ENCODE measurements at places on chromosomes 16 and 17.

- DNase-seq = peak; percentile 90
Measured at GRCh38 chr17:44385287-44386181, 3.9 kb downstream of the ITGA2B start.

GRCh38 chr17:4691686-4692085 is 12.3 kb downstream of the PELP1 start:
- DNase-seq = peak; percentile 20

DNA sequence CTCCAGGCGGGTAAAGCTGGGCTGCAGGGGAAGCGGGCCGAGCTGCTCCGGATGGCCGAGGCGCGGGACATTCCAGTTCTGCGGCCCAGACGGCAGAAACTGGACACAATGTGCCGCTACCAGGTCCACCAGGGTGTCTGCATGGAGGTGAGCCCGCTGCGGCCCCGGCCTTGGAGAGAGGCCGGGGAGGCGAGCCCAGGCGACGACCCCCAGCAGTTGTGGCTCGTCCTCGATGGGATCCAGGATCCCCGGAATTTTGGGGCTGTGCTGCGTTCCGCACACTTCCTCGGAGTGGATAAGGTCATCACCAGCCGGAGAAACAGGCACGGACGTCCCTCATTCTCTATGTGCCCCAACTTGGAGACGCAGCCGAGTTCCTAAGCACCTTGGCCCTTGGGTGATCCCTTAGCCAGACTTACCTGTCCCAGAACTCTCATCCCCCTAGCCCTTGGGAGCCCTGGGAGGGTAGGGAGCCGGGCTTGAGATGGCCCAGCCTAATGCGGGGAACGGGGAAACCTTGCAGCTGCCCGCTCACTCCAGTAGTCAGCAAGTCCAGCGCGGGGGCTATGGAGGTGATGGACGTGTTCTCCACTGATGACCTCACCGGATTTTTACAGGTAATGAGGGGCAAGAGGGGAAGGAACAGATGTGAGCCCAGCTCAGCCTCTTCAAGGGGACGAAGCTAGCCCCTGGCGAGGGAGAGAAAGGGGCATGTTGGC is 806 bp downstream of the MRM1 start:
- no peak for DNase-seq

DNA sequence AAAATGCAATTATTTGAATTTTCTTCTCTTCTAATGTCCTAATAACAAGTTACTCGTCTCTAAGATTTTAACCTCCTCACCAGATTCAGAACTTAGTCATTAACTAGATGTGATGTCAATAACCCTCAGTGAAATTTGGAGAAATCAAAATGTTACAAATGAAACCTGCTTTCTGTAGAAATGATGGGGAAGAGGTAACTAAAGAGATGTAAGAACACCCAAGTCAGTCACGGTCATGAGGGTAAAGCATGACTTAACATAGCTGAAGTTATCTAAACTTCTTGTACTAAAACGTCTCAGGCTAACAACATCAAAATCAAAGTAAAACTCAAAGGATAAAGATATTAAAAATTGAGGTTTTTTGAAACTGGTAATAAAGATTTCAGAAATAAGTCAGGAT is 9.7 kb downstream of the RNFT1 start:
- DNase-seq = no peak

GRCh38 chr16:68113059-68113761 is 28.0 kb downstream of the NFATC3 start:
- DNase-seq = no peak

GRCh38 chr17:27247071-27247957 is 46.6 kb upstream of the WSB1 start:
- no peak for DNase-seq

DNA sequence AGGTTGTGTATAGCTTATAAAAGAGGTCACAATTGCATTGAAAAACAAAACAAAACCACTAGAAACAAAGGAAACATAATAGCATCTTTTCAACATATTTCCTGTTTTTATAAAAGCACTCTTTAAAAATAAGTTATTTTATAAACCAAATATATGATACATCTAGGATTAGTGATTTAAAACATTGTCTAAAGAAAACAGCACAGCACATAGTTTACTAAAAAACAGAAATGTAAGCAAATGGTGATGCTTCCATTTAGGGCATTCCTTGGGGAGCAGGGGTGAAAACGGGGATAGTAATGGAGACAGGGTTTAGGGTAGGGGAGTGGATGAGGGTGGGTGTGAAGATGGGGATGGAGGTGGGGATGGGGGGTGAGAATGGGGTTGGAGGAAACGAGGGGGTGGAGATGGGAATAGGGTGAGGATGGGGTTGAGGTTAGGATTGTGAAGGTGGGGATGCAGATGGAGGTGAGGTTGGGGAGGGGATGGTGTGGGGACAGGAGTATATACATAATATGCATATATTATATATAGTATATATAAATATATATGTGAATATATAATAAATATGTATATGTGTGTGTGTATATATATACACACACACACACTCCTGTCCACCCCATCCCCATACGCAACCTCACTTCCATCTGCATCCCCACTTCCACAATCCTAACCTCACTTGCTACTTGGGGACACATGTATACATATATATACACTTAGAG is 1519.5 kb downstream of the CDH11 start:
- DNase-seq = no peak

GRCh38 chr17:73309727-73310596 is 1.8 kb downstream of the CDC42EP4 start:
- peak; percentile 58 for DNase-seq

- DNase-seq = no peak
Measured at GRCh38 chr17:50035421-50035879, 20.5 kb upstream of the ITGA3 start.

- peak; percentile 86 for DNase-seq
Measured at GRCh38 chr17:38724337-38724988, 5.7 kb upstream of the CISD3 start.

DNA sequence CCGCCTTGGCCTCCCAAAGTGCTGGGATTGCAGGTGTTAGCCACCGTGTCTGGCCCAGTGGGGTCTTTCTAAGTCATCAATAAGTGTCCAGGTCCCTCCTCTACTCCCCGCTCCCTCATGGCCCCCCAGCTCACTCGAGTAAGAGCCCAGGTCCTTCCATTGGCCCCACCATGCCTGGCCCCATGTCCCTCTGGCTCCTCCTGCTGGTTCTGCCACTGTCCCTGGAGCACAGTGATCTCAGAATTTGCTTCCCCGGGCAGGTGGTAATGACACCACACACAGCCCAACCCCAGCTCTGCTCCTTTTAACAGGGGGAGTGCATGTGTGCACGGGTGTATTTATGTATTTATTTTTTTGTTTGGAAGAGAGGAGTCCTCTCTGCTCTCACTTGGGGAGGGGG is 19.6 kb downstream of the MGAT5B start:
- no peak for DNase-seq

GRCh38 chr17:72839131-72839725 is 253.3 kb downstream of the SLC39A11 start:
- DNase-seq = no peak

DNA sequence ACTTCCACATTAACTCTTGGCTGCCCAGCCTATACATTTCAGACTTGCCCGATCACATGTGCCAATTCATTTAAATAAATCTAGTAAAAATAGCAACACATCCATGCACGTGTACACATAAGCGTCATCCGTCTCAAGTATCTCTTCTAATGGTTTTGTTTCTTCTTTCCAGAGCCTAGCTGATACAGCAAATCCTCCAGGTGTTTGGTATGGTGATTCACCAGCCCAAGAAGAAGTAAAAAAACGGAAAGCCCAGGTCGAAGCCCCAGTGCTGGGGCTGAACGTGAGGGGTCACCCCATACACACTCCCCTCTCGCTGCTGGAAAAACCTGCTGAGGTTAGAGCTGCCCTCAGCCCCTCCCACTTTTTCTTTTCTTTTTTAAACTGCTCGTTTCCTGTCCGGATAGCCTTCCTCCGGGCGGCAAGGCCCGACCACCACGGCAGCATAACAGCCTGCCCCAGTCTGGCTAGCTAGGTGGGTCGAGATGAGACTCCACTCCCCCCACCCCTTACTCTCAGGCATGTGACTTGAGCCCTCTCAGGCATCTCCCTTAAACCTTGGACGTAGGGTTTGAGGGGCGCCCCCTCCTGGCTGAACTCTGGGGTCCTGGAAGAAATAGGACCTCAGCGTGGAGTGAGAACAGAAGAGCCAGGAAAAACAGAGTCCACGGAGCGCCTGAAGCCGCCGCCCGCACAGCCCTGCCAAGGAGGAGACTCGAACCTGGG is 13.9 kb upstream of the OR1F1 start:
- DNase-seq = no peak

DNA sequence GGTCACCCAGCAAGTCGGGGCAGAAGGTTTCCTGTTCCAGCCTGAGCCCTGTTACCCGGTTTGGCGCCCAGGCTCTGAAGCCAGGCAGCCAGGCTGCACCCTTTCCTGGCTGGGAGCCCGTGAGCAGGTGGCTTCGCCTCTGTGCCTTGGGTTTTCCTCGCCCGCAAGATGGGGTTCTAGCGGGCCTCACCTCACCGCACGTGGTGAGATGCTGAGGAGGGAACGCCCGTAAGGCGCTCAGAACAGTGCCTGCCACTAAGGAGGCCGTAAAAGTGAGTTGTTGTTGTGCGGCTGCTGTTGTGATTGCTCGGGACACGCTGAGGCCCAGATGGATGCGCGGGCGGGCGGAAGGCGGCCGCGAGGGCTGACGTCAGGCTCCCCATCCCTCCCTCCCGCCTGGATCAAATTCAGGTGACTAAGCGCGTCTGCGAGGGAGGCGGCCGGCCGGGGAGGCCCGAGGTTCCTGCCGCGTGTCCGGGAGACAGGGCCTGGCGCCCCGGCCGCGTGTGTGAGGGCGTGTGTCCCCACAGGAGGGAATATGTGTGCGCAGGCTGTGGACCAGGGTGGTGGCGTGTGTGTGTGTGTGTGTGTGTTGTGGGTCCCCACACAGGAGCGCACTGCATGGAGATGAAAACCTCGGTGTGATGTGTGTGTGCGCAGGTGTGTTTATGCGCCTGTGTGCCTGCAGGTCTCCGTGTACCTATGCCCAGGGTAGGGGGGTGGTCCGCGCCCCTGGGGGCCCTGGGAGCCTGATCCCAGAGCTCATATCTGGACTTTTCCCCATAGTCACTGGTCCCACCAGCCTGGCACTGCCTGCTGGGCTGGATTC is 4.3 kb downstream of the CAMKK1 start:
- DNase-seq = peak; percentile 89

- no peak for DNase-seq
Measured at GRCh38 chr17:48990882-48991357, 6.3 kb upstream of the IGF2BP1 start.

- DNase-seq = peak; percentile 95
Measured at GRCh38 chr17:72120642-72121163, at the start of gene SOX9. SOX9 (plus strand) TSS chr17:72121020; CDS start chr17:72121392, 372 bp downstream.

DNA sequence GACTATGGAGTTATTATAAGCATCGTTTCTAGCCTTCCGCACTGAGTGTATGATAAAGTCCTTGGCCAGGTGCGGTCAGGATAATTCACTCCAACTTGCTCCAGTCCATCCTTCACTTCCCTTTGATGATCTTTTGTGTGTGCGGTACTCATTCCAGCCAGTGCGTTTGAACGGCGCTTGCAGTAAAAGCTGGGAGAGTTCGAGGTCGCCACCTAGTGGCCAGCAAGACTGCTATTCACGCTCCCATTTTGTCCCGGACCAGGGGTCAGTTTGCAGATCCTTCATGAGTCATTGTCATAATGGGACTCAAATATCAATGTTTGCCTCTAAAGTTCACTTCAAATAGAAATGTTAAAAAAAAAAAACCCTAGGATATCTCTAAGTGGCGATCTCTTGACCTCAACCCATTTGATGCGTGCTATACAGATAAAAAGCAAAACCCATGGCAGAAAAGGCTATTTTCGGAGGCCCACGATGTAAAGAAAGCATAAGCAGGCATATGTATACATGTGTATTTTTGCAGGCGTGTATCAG is 417.1 kb downstream of the TMEM114 start:
- DNase-seq = peak; percentile 84

DNA sequence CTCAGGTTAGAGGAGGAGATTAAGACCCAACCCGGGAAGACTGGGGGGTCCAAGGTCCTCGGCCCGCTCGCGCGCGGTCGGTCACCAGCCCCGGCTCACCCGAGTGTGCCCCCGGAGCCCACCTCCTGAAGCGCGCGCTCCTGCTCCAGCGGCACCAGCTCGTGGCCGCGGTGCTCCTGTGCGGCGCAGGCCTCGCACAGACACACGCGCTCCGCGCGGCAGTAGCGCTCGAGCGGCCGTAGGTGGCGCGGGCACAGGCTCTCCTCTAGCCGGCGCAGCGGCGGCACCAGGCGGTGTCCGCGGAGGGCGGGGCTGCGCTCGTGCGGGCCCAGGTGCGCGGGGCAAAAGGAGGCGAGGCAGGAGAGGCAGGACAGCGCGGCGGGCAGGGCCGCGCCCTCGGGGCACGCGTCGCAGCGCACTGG is 618 bp downstream of the TRIM47 start:
- peak; percentile 77 for DNase-seq

GRCh38 chr17:59874376-59874775 is 18.4 kb downstream of the TUBD1 start:
- DNase-seq = no peak

DNA sequence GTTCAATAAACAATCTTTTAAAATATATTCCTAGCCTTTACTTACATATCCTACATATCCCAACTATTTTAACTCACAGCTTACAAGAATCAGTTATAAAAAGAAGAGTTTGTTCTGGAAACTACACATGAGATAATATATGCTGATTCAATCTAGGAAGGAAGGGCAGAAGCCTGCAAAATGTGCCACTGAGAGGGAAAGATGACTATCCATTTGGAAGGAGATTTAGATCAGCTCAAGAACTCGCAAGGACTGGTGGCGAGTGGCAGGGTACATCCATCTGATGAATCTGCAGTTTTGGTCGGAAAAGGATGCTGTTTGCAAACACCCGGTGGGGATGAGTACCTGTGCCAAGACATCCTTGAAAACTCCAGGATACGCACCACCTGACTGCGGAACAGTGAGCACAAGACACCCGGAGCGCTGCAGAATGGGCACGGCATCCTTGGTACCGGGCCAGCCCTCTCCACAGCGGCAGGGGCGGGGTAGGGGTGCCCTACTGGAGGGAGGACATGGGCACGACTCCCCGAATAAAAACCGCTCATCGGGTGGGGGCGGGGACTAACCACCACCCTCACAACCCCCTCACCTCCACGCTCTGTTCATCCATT is 723 bp downstream of the TRIM37 start:
- peak; percentile 70 for DNase-seq

- no peak for DNase-seq
Measured at GRCh38 chr17:34472363-34472762, 107.0 kb upstream of the TMEM132E start.

DNA sequence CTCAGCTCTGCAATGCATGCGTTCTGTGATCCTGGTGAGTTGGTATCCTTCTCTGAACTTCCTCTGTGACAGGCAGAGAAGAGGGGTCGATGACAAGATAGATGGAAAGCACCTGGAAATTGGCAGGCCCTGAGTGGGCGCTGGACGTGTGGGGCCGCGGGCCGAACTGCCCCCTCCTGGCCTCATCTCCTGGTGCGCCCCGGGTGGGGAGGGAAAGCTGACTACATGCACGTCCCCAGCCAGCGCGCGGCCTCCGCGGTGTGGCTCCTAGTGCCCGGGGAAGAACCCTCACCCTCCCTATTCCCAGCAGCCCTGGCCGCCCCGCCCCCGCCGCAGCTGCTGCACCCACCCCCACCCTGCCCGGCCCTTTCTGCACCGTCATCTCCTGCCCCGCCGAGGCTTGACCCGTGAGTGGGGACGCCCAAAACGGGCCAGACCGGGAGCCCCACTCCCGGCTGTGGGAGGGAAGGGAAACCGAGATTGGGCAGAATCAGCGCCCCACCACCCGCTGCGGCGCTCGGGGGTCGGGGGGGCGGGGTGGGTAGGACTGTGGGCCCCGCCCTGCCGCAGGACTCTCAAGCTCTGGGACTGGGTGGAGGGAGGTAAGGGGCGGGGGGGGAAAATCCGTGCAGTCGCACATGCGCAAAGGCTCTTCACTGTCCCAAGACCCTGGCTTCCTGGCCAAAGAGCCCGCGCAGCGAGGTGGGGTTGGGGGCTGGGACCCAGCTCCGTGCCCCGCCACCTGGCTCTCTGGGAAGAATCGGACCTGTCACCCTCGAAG is at the start of gene NOL3:
NOL3 (plus strand) TSS at position 371 of the 781 bp plus-strand sequence.
- DNase-seq = peak; percentile 75
